ENCODE measurements at places on chromosomes 7 and 10. TPM values are rescaled to one million over a fixed set of nuclear protein-coding genes. Genes with fewer than 3 reads are reported as not detected.

- DNase-seq: no peak
Measured at GRCh38 chr7:778968-779451, 51.9 kb upstream of the PRKAR1B start.

The IFIT1B gene
- 0.30 TPM for polyA plus RNA-seq

The FMC1 gene
- polyA plus RNA-seq: 19.8 TPM

DNA sequence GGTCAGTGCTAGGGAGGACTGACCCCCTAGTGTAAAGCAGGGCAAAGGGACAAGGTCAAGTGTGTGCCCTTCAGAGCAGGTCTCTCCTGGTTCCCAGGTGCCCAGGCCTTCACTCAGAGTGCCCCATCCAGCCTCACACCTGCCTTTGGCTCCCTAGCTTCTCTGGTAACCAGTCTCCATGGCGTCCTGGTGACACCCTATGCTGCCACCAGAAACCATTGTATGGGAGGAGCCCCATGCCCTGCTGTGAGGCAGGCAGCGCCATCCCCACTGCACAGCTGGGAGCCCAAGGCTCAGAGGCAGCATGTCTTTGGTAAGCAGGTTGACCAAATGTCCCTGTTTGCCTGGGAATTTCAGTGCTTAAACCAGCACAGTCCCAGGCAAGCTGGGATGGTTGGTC, 33.1 kb upstream of the HMX3 start:
- no peak for DNase-seq

- DNase-seq: no peak
Measured at GRCh38 chr7:156034397-156034796, 222.1 kb upstream of the SHH start.

The TAC1 gene
- polyA plus RNA-seq: 1.5 TPM

- DNase-seq: no peak
Measured at GRCh38 chr7:41313171-41313570, 389.7 kb downstream of the INHBA start.

The CDC14C gene
- polyA plus RNA-seq: not detected

GRCh38 chr10:131475803-131476202, 164.3 kb upstream of the TCERG1L start:
- DNase-seq: no peak

GRCh38 chr7:16447876-16448275, 17.7 kb downstream of the SOSTDC1 start:
- no peak for DNase-seq

Measured in muscle of back (tissue), 13 donors.